ENCODE measurements at places on chromosomes 6 and 20.

- DNase-seq, result no peak
Measured at GRCh38 chr20:7078804-7079203, 311.3 kb downstream of the BMP2 start.

DNA sequence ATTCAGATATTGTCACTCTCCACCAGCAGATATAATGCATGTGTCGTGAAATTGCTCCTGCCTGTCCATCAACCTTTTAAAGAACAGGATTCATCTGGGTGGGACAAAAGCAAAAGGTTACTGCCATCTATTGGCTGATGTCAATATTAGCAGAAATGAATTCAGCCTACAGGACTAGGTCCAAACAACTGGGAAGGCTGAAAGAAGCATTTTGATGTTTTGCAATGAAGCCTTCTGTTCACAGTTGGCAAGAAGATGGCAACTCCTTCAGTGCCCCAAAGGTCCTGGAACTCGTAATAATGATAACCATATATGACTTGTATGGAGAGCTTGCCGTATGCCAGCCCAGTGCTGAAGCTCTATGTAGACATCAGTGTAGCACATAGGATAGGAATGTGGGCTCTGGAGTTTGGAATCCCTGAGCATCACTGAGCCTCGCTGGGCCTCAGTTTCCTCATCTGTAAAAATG lies 7.5 kb downstream of the BCAS1 start:
- DNase-seq, result peak; percentile 65

DNA sequence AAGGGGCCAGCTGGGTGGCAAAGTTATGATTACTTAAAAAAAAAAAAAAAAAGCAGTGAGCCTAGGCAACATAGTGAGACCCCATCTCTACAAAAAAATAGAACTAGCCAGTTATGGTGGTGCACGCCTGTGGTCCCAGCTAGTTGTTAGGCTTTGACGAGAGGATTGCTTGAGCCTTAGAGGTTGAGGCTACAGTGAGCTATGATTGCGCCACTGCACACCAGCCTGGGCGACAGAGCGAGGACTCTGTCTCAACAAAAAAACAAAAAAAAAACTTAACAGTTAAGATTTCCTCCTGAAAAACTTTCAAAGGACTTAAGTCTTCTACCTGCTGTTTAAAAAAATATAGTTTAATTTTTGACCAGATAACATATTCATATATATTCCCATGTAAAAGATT lies 2.4 kb downstream of the GTSF1L start:
- no peak for DNase-seq

DNA sequence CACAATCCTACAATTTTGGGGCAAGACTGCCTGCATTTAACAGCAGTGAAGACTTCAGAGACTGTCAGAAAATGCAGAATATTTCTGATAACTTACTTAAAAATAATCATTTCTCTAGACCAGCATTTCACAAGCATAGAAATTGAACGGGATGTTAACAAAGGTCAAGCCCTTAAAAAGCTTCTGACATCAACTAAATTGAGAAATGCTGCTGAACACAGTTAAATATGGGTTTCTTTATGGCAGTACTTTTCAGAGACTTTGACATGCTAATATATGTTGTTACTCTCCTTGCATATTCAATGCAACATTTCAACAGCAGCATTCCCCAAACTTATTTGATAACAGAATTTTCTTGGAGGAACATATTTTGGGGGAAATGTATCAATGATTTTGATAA lies 84.5 kb downstream of the KIF13A start:
- no peak for DNase-seq

- DNase-seq, result no peak
Measured at GRCh38 chr6:160101277-160102205, 20.1 kb upstream of the SLC22A1 start.

DNA sequence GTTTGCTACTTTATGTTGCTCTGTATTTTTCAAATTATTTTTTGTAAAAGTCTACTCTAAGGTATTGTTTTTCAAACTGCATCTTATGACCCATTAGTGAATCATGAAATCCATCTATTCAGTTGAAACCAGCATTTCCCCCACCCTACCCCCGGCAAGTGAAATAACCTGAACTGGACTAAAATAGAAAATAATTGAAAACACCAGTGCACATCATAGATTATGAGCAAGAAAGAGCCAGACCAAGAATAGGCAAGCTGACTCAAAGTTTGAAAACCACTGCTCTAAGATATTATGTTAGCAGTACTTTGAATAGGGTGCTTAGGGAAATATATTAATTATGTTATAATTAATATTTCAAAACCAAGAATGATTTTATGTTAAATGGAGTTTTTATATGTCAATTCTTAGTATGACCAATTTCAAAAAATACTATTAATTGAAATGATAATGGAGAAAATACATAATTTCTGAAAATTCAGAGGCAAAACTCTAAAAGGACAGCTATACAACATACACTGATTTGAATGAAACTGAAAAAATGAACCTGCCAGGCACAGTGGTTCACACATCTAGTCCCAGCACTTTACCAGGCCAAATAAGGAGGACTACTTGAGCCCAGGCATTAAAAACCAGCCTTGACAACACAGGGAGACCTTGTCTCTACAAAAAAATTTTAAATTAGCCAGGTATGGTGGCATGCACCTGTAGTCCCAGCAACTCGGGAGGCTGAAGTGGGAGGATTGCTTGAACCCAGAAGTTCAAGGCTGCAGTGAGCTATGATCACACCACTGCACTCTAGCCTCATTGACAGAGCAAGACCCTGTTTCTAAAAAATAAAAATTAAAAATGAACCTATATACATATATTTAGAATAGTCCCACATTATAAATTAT lies 112.0 kb downstream of the CDK19 start:
- peak; percentile 63 for DNase-seq

GRCh38 chr6:44096612-44097011 lies 30.6 kb downstream of the MRPL14 start:
- peak; percentile 79 for DNase-seq

- no peak for DNase-seq
Measured at GRCh38 chr6:149884617-149885016, 13.3 kb downstream of the RAET1E start.

GRCh38 chr20:21944227-21944626 lies 238.8 kb downstream of the PAX1 start:
- DNase-seq, result no peak

DNA sequence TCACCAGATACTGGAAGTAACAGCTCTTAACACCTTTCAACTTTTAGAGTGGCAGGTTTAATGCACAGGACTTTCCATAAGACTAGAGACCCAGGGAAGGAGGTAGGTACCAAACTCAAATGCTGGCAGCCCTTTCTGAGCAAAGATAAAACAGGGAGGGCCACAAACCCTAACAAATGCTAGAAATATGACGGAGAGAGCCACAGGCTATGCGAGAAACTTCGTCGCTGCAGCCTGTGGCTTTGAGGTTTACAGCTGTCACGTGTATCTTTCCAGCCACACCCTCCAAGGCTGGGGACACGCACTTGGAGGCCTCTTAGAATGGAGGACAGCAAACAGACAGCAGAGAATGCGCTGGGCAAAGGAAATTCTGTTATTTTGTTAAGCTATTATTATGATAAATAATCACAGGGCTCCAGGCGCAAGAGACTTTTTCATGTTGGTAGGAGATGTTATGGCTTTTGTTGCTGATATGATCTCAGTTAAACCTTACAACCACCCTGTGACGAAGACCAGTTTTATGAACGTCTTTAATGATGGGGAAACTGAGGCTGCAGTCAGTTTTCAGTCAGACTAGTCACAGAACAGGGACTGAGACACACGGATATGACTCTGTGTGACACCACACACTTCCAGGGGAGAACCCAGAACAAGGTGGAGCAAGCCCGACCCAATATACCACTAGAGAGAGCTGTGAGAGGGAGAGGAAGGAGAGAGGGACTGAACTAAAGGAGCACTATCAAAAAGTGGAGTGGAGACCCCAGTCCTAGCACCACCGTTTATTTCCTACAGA lies 2.0 kb downstream of the TRAM2 start:
- DNase-seq, result peak; percentile 47

DNA sequence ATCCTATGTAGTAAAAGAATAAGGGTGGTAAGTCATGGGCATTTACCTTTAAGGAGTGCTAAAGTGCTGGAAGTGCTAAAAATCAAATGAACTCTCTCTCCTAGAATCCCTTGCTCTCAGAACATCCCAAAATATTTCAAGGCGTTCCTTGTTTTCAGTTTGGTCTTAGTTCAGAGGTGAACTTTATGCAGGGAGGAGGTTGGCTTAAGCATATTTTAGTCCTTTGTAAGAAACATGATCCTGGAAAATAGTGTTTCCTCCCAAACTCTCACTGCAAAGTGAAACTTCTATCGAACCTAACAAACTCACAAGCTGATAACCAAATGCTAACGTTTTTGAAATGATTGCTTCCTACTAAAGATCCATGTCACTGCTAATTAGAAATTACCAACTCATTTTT lies 231.4 kb downstream of the FOXC1 start:
- DNase-seq, result peak; percentile 65

DNA sequence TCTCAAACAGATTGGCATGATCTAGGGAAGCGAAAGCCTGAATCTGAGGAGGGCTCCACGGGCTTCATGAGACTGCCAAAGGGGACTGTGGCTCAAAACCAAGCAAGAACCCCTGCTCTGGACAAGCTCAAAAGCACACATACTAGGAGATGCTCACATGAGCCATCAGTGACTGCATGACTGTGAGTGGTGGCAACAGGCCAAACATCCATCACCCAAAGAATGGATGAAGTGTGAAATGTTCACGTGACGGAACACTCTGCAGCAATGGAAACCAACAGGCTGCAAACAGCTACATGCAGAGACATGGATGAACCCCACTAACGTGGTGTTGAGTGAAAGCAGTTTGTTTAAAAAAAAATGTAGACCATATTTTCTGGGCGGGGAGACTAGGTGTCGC lies 136.3 kb downstream of the PREX1 start:
- DNase-seq, result no peak

- no peak for DNase-seq
Measured at GRCh38 chr20:41061155-41061554, 32.5 kb downstream of the TOP1 start.

GRCh38 chr20:36830791-36831691 lies 44.9 kb upstream of the TLDC2 start:
- DNase-seq, result peak; percentile 89

GRCh38 chr6:88650029-88650619 lies 313.3 kb downstream of the RNGTT start:
- peak; percentile 85 for DNase-seq

GRCh38 chr20:10115021-10115420 lies 80.2 kb downstream of the ANKEF1 start:
- DNase-seq, result peak; percentile 74

- DNase-seq, result peak; percentile 47
Measured at GRCh38 chr6:45423824-45424450, 46.2 kb upstream of the SUPT3H start.

DNA sequence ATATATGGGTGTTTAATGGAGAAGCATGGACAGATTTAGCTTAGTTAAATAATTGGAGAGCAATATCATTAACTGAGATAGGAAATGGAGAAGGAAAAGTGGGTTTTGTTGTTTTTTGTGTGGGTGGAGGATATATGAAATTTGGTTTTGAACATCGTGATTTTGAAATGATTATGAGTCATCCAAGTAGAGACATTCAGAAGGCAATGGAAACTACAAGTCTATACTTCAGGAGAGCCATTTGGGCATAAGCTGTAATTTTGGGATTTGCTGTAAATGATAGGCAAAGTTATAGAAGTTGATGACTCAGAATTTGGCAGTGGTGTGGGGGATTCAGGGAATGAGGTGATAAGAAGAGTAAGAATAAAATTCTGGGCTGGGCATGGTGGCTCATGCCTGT lies 27.4 kb upstream of the FAM135A start:
- DNase-seq, result peak; percentile 2

DNA sequence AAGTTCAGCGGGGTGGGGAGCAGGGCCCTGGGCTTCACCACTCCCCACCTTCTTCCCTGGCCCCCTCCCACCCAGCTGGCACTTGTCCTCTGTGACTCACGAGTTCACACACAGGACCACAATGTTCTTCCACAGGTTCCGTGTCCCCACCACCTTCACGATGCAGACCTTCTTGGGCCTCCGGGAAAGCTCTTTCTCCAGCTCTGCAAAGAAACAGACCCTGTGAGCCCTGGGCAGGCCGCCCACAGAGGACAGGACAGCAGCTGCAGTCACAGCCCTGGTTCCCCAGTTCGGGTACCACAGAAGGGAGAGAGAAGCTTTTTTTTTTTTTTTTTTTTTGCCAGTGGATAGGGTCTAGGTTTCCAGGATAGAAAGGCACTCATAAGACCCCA lies 30.9 kb downstream of the PSMG4 start:
- DNase-seq, result no peak

DNA sequence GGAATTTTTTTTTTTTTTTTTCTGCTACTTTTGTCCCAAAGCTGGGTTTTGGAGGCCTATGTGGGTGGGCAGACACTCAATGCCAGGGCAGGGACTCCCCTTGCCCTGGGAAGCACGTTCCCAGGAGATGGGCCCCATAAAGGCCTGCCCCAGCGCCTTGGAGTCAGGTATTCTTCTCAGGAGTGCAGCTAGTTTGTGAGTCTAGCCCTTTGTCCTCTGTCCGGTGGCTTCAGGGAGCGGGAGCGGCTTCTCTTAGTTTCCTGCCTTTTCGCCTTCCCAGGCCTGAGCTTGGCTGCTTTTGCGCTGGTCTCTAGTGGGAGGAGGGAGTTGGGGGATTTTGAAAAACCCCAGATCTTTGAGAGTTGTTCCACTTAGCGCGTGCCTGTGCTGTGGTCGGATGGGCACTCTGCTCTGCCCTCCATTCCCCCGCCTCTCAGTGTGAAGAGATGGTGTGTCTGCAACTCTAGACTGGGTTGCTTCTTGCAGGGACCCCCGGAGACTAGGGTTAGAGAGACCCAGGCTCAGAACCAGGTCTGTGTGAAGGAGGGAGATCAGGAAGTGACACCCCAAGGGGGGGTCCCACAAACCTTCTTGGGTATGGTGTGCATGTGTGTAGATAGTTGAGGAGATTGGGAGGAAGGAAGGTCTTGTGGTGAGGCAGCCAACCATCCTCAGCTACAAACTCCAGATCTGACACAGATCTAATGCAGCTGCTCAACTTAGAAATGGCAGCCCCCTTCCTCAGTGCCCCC lies 1.3 kb downstream of the PLCG1 start:
- peak; percentile 20 for DNase-seq

DNA sequence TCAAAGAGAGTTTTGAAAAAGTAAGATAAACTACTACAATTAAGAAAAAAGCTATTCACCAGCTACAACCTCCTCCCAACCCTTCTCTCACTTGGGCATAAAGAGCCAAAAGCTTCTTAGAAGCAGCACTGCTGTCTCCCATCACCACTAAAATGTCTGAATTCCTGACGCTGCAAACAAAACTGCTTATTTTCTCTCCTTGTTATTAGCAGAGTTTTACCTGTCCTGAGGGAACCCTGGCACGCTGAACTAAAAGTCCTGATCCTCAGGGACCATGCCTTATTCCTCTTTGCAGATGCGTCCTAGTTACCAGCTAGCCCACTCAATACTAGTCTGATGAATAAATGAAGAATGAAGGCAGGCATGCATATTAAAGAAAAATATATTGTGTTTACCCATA lies 1.1 kb downstream of the HACE1 start:
- peak; percentile 8 for DNase-seq

DNA sequence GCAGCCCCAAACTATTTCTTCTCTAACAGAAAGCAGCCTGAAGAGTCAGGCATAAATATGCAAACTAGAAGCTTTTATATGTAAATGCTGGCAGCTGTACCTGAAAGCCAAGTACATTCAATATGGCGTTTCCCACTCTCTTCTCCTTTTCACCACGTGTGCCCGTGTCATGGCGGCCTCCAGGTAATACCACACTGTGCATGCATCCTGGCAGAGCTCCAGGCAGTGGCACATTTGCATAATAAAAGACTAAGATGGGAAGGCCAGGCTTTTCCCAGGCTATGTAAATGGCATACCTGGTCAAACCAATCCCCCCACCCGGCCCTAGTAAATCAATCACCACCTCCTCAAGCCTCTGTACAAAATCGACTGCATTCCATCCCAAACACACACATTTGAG lies 120.6 kb downstream of the MMUT start:
- DNase-seq, result no peak
